Fibroblast of the aortic adventitia (primary cell): ENCODE measurements at places on chromosomes 6 and 20.

DNA sequence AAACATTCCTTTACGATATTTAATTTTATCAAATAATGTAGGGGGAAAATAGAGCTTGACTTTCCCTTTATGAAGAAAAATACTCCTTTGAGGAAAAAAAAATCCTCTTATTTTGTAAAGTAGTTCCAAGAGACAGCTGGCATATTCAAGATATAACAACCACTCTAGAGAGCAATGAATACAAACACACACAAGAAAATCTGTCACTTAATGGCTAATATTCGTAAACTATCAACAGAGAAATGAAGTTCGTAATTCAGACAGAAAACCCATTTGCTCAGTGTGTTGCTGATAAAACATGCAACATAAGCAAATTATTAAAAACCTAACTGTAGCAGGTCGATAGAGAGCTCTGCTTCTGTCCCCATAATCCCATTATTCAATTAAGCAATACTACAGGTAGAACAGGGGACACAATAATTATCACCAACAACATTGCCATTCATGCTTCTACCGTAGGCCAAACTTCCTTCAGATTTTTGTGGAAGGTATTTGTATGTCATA, 714.4 kb upstream of the MARCKS start:
- no peak for DNase-seq

- no peak for DNase-seq
Observed at GRCh38 chr6:91697010-91697695, 1110.3 kb upstream of the MAP3K7 start.

DNA sequence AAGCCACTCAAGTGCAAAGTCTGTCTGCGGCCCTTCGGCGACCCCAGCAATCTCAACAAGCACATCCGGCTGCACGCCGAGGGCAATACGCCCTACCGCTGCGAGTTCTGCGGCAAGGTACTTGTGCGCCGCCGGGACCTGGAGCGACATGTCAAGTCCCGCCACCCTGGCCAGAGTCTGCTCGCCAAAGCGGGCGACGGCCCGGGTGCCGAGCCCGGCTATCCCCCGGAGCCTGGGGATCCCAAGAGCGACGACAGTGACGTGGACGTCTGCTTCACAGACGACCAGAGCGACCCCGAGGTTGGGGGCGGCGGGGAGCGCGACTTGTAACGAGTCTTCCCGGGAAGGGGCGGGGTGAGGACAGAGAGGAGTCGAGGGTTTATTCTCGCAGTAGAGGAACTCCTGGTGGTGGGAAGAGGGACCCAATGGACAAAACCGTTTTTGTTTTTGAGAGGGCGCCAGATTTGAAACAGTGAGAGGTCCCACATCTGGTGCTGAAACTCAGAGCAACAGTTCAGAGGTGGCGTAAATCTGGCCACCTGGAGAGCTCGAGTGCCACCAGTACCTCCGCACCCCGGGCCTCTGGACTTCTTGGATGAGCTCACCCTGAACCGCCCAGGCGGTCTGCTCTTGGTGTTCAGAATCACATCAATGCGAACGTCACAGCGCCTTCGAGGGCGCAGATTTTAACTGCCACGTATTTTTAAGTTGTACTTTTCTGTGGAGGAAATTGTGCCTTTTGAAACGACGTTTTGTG, 8.0 kb downstream of the PRDM13 start:
- no peak for DNase-seq

GRCh38 chr20:35243986-35244385, 17.5 kb downstream of the MMP24 start:
- no peak for DNase-seq
